ENCODE measurements at places on chromosomes 13 and 19.

DNA sequence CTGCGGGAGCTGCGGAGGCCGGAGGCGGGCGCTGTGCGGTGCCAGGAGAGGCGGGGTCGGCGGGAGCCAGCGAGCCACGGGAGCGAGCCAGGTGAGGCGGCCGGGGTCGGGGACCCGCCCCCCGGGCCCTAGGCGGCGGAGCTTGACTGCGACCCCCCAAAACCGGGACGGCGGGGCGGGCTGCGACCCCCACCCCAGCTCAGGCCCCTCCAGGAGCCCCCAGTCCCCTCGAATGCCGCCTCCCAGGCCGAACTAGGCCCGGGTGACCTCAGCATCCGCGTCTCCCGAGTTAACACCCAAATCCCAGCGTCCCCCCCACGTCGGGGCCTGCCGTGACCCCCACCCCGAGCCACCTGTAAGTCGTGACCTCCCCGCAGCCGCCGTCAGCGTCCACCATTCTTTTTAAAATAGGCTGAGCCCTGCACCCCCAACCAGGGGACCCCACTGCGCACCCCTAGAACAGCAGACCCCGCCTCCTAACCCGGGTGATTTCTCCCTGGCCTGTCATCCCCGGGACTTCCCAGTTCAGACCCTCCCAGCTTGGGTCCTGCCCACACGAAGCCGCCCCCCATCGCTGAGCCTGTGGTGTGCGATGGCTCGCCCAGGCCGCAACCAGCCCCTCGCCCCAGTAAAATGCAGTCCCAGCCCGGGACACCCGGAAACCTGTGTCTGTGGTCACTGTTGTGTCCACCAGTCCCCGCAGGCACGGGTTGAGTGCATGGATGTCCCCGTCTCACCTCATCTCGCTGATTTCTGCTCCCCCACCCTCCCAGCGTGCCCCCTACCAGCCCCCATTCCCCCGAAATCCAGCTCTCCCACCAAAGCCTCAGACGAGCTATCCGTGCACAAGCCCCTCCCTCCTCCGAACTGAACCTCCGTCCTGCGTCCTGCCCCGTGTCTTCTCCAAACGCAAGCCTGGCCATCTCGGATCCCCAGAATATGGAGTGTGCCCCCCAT, 551 bp downstream of the FZR1 start:
- no peak for DNase-seq

DNA sequence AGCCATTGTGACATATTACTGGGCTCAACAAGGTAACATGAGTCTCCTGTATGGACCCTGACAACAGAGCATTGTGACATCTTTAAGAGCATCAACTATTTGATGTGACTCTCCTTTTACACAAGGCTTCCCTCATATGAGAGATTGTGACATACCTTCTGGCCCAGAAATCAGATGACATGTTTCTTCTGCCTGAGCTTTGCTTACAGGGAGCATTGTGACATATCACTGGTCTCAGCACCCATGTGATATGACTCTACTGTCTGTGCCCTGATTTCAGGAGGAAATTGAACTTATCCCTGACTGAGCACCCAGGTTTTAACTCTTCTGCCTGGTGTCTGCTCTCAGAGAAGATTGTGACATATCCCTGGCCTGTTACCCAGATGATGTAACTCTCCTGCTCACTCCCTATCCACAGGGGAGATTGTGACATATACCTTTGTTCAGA, 15.9 kb upstream of the ZNF681 start:
- DNase-seq: no peak

- no peak for DNase-seq
These were observed 265.1 kb upstream of the DACH1 start for GRCh38 chr13:72132075-72132474.

- DNase-seq: no peak
These were observed 5.3 kb downstream of the USHBP1 start for GRCh38 chr19:17259118-17259780.

- DNase-seq: no peak
These were observed 10.2 kb upstream of the FUT2 start for GRCh38 chr19:48685583-48685982.

GRCh38 chr13:98584668-98585397, 7.9 kb upstream of the STK24 start:
- DNase-seq: no peak

DNA sequence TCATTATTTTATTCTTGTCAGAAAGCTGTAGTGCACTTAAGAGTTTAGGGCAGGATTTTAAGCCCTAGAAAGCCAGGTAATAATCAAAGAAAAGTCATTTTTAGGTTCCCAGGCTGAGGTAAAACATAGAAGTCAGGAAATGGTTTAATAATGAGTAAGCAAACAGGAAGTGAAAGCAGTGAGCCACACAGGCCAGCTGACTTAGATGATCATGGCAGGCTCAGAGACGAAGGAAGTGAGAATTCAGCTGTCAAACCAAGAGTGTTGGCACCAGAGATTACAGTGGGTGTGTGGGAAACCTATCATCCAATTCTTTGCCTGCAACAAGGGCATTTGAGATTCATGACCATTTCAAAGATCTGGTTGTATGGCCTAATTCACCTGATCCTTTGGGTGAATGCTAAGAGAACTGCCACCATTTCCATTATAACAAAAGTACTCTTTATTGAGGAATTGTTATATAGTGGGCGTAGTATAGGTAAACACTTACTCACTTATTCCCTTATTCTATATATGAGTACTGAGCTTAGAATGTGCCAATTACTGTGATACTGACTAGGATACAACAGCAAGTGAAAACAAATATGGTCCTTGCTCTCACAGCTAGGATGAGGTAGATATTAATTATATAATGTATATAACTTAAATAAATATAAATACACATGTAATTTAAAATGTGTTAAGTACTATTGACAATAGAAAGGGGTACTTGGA, 103.7 kb upstream of the EDNRB start:
- peak; percentile 7 for DNase-seq

Measured in putamen (tissue), 1 donor.